ENCODE measurements at places on chromosomes 13 and 19.
A peak's percentile ranks its signal among the peaks of the same experiment; 100 is the strongest.

DNA sequence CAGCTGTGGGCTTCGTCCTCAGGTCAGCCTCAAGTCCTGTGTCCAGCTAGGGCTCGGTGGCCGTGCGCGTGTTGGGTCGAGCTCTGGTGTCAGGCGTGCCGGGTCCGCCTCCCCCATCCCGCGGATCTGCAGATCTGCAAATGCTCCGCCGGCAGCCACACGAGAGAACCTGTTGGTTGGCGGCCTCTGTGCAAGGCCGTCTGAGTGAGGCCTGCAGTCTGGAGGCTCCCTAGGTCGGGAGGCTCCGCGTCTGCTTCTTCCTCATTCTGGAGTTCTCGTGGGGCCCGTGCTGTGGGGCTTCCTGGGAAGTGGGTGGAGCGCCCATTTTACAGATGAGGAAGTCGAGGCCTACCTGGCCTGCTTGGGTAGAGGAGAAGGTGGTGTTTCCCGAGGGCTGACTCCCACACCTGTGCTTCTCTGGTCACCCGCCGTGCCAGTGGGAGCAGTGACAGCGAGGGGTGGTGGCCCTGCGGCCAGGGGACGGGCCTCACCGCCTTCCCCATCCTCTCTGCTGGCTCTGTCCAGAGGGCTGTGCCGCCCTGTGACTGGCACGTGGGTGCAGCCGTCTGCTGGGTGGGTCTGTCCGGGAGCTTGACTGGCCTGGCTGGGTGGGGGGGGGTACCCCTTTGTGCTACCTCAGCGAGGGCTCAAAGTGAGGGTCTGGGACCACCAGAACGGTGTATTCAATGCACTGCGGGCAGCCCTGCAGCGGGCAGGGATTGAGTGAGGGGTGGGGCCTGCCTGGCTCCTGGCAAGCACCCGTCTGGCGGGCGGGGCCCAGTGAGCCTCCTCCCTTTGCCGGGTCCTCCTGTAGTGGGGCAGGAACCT lies 3.3 kb downstream of the CSNK1G2 start:
- no peak for ATAC-seq

DNA sequence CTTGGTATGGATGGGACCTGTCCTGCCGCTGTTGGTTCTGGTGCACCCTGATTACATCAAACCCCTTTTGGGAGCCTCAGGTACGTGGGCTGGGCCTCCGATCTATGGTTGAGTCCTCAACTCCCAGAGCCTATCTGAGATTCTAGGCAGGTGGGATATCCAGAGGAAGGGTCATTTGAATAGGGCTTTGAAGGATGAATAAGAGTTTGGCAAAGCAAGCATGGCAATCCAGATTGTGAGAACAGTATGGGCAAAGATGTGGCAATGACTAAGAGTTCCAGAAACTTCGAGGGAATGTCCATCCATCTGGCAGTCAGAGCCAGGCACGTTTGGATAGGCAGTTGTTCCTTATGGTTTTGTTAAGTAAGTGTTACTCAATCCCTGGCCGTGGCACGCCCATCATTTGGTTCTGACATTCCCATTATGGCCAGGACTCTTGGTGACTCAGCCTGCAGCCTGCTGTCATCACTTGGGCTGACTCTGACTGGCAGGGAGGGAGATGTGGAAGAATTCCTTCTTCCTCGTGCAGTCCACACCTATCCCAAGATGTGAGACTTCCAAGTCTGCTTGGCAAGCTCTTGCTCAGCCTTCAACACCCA lies 21.5 kb downstream of the CYP4F22 start:
- ATAC-seq: no peak

DNA sequence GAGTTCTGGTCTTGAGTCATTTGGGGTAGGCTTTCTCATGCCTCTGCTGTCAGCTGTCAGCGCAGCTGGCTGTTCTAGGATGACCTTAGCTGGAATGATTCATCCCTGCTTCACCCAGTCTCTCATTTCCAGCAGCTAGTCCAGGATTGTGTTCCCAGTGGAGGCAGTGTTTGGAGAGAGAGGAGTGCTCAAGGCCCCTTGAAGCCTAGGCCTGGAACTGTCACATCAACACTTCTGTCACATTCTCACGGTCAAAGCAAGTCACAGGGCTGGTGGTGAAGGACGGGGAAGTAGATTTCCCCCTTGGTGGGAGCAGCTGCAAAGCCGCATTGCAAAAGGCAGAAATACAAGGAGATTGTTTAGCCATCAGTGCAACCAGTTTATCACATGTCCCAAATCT lies 15.2 kb downstream of the TPT1 start:
- no peak for ATAC-seq

DNA sequence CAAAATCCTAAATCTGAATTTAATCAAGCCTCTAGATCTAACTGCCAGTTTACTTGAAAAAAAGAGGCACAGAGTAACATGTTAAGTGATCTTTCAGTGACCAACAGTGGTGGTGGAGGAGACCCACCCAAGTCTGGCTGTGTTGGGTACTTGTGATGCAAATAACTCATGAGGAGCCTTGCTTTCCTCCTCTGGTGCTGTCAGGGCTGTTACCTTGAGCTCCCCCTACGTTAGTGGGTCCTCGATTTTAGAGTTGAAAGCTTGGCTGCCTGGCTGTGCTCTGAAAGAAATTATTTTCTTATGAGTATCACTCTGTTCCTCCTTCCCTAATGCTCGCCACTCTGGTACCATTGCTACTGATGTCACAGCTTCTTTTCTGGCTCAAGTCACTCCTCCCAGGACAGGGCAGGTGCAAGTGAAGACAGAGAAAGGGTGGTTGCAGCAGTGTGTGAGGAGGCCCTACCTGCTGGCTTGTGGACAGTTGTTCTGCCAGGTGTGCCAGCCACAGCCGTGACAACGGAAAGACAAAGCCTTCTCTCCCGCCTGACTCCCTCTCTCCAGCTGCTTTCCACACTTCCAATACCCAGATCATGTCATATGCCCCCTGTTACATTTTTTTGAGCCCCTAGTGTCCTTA lies 6.5 kb upstream of the SUPT20H start:
- no peak for ATAC-seq

GRCh38 chr19:36140304-36141038 lies 605 bp downstream of the CAPNS1 start:
- peak; percentile 44 for ATAC-seq

- peak; percentile 45 for ATAC-seq
These were observed 25.4 kb downstream of the COMMD6 start for GRCh38 chr13:75512253-75512652.

- no peak for ATAC-seq
These were observed 47.9 kb downstream of the KDM4B start for GRCh38 chr19:5016781-5017180.

DNA sequence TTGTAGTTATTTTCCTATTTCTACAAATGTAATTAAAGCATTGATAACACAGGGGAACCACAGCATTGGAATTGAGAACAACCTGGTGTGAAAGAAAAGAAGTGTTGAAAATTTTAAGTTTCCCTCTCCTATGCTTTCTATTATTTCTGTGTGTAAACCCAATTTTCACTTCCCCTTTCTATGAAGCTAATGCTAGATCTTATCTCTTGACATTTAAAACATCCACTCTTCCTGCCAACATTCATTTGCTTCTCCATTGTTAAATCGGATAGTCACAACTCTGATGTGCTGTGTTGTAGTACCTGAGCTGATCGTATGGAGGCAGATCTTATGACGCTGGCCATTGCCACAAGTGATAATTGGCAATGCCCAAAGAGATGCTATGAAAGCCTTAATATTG lies 203.0 kb downstream of the ITGBL1 start:
- peak; percentile 62 for ATAC-seq

DNA sequence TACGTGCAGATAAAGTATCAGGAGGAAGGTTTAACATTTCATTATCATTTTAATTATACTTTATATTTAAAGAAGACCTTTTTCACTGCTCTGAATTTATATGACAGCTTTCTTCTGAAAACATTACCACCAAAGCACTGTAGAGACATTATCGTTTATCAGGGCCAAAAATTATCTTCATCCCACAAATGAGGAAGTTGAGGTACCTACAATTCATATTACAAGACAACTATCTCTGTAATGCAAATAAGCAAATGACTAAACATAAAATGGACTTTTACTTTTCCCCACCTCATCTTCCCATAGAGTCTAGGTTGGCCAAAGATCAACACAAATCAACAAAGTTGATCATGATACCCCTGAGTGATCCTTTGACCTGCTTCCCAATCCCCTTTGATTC lies 30.9 kb upstream of the SMAD9 start:
- ATAC-seq: no peak

DNA sequence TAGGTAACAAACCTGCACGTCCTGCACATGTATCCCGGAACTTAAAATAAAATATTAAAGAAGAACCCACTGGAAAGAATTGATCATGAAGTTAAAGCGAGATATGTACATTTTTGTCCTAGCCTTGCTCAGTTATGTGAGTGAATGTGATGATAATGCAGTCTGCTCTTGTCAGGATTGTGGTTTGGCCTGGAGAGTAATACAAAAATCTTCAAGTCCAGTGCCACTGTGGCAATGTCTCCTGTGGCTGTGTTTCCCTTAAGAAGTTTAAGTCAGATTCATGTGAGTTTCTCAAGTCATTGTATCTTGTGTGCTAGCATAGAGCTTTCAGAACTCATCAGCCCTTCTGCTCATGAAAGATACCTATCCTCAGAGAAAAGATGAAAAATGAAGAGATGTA lies 18.0 kb upstream of the ITGBL1 start:
- no peak for ATAC-seq

DNA sequence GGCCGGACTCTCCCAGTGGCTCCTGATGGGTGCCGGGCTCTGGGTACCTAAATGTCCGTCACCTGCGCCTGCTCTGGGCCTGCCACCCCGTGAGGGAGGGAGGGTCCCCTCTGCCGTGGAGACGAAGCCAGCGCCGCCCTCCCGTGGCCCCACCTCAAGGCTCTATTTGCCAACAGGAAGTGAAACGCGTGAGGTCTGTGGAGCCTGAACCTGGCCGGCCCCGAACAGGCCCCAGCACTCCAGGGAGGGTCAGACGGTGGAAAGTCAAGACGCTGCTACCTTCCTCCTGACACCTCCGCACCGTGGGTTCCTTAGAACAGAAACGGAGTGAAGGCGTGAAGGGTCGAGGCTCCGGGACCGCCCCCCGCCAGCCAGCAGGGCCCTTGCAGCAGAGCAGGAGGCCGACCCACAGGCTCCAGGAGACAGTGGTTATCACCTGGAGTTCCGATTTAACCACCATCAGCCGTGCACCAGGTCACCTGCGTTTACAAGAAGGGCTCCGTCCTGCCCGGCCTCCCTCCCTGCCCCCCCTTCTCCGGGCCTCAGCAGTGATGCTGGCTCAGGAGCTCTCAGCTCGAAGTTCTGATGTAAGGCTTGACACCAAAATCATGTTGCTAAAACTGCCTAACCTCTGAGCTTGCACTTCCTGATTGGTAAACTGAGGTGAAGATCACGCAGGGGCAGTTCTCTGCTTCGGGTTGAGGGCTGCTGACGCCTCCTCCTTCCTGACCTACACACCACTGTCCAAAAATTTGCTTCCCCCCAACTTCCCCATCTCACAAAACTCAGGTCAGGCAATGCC lies 50.9 kb upstream of the C13orf46 start:
- ATAC-seq: peak; percentile 91

DNA sequence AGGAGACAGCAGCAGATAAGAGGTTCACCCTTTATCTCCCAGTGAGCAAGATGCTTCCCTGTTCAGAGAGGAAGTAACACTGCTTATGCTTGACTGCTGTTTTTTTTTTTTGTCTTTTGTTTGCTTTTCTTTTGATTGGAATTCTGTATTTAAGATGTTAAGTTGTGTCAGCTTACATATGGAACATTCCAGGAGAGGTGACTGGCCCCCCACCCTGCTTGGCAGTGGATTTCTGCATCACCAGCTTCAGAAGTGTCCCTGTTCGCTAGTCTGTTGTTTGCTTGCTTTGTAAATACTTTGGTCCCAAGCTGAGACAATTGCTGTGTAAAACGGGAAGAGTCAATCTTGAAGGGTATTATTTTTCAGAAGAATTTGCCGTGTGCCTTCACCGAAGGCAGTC lies 43.0 kb downstream of the IFT88 start:
- ATAC-seq: no peak

- ATAC-seq: no peak
These were observed 1.4 kb downstream of the RAP2A start for GRCh38 chr13:97435323-97435722.

Data from stimulated activated memory B cell treated with anti-CD40 and anti-IgM and Interleukin-4, amounts not matched to agents 10 μg/mL and 1 μg/mL and 100 μg/mL, for 72 hours (primary cell).